HL-60 (cell line): ENCODE measurements at places on chromosomes 6 and 20.

GRCh38 chr6:1739220-1739619, 129.5 kb downstream of the FOXC1 start:
- DNase-seq = no peak

DNA sequence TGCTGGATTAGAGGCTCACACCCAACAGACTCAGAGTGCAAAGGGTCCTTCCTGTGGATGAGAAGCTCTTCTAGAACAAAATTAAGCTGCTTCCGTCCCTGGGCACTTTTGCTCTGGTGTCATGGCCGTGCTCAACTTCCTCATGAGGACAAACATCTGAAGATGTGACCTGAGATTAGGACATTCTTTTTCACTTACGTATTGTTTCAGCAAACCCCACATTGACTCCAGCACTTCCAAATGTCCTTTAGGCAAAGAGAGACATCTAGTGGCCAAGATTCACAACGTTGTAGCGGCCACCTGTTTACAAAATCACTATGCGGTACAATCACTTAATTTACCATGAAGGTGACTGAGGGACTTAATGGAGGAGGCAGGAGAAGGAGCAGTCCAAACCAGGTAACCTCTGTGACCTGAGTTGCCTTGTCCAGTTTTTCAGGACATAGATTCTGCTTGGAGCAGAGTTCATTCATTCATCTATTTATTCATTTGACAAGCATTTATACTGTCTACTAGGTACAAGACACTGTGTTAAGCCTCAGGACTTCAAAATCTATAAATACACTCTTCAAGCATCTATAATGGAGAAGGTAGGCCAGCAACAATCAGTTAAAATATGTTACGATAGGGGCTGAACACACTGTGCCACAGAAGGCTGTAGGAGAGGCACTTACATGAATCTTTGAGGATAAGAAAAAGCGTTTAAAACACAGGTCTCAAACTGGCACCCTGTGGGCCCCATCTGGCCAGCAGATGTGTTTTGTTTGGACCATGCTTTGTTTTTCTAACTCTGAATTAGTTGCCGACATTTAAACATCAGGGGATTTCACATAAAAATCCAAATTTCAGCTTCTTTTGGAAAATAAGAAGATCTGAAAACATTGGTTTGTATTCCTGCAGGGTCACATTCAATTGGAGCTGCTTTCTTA, 5.6 kb upstream of the ADGRF1 start:
- DNase-seq = peak; percentile 50

DNA sequence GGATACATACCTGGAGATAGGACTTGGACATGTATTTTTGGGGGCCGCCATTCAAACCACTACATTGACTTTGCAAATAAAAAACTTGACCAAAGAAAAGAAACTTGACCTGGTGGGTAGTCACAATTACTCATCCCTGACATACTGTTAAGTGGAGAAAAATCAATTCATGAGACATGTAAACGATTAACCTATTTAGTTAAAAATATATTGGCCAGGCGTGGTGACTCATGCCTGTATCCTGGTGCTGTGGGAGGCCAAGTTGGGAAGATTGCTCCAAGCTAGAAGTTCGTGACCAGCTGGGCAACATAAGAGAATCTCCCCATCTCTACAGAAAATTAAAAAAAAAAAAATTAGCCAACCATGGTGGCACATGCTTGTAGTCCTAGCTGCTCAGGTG, 2.5 kb upstream of the SRSF12 start:
- DNase-seq = no peak

DNA sequence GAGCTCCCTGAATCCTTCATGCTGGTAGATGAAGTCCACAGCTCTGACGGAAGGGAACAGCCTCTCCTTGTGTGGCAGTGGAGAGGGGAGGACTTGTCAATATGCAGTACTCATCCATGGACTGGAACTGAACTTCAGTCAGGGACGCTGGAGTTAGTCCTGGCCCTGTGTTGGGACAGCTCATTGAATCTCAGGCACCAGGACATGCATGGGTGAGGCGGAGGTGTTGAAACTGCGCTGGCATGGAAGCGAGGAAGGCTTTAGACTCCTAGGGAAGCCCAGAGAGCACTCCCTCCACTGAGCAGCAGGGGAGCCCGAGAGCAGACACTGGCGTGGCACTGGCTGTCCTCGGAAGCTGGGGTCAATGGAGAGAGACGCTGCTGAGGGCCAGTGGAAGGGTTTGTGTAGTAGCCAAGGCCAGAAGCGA, 161.3 kb upstream of the GGTLC1 start:
- no peak for DNase-seq

DNA sequence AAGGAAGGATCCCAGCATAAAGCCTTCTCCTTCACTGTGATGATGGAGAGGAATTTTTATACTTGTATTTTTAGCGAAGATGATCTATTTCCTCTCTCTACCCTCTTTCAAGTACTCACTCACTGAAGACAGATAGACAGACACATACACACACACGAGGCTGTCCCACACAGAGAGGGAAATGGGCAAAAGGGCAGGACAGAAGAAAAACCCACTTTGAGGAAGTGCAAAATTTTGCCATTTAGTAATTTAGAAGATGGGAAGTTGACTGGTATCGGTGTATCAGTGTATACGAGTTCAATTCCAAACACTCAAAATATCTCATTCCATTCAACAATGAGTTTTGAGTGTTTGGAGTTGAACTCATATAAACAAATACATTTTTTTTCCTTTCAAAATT, 30.9 kb downstream of the HEBP2 start:
- no peak for DNase-seq

DNA sequence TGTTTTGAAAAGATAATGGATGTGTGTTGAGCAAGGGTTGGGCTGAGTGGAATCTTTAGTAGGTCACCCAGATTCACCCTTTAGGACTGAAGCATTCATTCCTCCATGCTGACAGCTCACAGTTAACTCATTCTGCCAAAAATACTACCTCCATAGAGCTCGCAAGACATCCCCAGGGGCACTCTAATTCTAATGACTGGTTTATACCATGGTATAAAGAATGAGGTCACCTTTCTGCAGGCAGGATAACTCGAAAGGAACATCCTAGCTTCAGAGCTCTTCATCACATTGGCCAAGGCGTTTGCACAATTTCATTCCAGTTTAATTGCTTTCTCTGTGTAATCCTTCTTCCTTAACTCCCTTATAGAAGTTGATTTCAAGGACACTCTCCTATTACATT, 1257.2 kb upstream of the EYS start:
- DNase-seq = no peak

DNA sequence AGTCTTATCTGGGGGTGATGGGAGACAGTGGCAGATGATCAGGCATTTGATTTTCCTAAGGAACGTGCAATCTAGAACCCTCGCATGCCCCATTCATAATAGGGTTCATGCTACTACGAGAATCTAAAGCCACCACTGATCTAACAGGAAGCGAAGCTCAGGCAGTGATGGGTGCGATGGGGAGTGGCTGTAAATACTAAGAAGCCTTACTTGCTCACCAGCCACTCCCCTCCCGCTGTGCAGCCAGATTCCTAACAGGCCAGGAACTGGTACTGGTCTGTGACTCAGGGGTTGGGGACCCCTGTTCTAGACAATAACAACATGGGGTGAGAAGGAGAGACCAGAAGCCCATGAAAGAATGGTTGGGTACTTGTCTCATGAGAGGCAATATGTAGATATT, 4.5 kb downstream of the TREML4 start:
- no peak for DNase-seq
